Fibroblast of pulmonary artery (primary cell): ENCODE measurements at places on chromosomes 7 and 10.
A peak's percentile ranks its signal among the peaks of the same experiment; 100 is the strongest.

- no peak for DNase-seq
Observed at GRCh38 chr10:6299743-6300105, 97.0 kb downstream of the PFKFB3 start.

DNA sequence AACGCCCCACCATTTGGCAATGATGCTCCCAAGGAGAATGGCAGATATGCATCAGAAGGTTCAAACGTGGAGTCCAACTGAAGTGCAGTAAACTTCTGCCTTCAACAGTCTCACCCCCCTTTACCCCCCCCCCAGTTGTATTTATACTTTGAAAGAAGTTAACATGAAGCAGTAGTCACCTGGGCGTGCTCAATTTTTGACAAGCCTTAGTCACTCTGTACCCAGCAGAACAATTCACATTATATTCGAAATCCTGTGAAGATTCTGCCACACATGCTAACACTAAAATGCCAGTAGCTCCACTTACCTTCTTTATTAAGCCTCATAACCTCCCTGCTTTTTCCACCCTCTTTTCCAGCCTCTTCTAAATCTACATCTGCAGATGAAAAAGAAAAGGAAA lies 894 bp downstream of the ATXN7L1 start:
- DNase-seq: peak; percentile 6

DNA sequence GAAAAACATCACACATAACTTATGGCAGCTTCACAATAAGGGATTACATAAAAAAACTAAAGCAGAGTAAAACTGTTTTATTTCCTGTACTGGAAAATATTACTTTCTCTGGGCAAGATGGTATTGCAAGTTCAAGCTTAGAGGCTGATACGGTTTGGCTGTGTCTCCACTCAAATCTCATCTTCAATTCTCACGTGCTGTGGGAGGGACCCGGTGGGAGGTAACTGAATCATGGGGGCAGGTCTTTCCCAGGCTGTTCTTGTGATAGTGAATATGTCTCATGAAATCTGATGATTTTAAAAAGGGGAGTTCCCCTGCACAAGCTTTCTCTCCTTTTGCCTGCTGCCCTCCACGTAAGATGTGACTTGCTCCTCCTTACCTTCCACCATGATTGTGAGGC lies 5.1 kb upstream of the LRRC27 start:
- DNase-seq: no peak

GRCh38 chr10:61169294-61169693 lies 225.3 kb upstream of the RHOBTB1 start:
- DNase-seq: no peak

GRCh38 chr7:131924857-131925256 lies 368.4 kb upstream of the PODXL start:
- DNase-seq: no peak

- peak; percentile 78 for DNase-seq
Observed at GRCh38 chr10:61975391-61975932, 74.0 kb downstream of the ARID5B start.

DNA sequence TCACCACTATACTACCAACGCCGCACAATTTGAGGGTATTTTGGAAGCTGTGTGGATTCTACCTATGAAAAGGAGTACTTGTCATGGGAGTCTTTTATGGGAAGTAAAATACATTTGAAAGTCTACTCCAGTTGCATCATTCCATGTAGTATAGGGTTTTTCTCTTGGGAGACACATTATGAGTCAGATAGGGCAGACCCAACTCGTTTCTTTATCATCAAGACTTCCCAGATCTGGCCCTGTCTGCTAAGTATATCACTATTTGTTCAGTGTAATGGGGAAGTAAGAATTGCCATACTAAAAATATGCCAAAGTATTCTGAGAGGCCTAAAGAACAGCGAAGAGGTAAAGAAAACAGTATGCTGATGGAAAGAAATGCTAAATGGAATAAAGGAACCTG lies 144.2 kb downstream of the SPAG6 start:
- no peak for DNase-seq

- DNase-seq: no peak
Observed at GRCh38 chr7:69162326-69162725, 435.9 kb upstream of the AUTS2 start.

GRCh38 chr10:45460235-45460878 lies 86.3 kb downstream of the ALOX5 start:
- no peak for DNase-seq

DNA sequence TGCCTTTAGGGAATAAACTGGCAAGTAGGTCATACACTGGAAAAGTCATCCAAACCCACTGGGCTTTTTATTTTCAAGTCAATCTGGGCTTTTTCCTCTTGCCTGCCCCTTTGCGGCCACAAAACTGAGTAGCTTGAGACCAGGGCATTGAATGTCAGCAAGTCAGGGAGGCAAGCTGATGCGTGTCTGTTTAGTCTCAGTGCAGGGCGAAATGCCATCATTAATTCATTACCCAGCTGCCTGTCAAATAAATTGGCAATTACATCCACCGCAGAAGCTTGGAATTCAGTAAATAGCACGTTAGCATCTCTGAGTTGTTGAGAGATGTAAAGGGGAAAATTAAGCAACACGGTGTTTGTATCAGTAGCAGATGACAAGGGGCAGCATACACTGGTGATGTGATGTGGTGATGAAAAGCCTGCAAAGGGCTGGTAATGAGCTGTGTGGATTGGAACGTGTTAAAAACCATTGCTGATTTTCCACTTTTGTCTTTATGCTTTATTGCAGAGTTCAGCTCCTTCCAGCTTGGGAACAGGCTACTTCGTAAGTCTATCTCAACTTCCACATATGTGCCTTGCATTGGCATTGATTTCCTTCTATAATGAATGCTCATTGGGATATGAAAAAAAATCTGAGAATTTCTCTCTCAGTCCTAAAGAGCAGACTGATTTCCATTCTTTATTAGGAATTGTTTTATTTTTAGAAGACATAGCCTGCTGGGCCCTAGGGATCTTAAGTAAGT lies 535.9 kb downstream of the AUTS2 start:
- DNase-seq: no peak

DNA sequence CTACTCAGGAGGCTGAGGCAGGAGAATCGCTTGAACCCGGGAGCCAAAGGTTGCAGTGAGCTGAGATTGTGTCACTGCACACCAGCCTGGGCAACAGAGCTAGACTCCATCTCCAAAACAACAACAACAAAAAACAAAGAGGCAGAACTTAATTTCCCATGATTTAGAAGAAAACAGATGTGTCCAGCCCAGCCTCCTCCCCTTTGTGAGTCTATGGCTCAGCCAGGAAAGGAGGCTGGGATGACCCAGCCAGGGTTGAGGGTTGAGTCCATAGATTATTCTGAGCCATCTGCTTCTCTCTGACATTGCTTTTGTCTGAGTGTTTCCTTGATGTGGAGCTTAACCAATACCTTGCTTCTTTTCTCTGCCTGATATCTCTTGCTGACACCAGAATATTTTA lies 994.1 kb downstream of the TYW1 start:
- no peak for DNase-seq

- DNase-seq: no peak
Observed at GRCh38 chr7:126840869-126841268, 411.9 kb downstream of the GRM8 start.

- peak; percentile 69 for DNase-seq
Observed at GRCh38 chr10:7610651-7611389, 55.9 kb downstream of the ITIH5 start.

DNA sequence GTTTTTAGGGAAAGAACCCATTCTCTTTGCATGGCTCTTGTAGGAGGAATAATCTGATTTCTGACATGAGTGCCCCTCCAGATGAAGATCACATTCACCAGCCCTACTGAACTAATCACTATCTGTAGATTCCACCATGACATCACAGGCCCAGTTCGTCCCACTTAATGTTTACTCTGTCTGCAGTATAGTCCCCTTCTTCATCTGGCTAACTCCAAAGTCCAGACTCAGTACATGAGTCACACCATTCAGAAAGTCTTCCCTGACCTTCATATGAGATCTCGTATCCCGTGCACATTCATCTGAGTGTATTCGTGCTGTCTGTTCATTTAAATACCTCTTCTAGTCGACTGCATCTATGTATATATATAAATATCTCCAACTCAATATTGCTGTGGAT lies 366.5 kb upstream of the AKR1E2 start:
- DNase-seq: peak; percentile 59

DNA sequence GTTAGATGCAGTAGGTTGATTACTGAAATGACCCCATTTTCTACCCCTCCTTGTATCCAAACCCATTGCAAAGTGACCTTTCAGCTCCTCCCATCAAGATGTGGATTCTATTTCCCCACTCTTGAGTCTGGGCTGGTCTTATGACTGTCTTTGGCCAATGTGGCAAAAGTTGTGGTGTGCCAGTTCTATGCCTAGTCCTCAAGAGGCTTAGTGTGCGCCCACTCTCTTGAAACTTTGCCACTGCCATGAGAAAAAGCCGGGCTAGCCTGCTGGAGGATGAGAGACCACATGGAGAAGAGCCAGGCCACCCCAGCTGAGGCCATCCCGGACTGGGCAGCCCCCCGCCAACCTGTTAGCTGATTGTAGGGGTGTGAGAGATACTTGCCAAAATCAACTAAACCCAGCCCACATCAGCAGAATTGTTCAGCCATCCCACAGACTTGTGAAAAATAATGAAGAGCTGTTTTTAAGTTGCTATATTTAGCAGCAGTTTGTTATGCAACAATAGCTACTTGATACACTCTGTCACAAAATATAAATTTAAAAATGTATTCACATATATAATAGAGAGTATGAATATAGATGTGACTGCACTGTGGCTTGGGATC lies 131.0 kb upstream of the PALS2 start:
- DNase-seq: no peak

DNA sequence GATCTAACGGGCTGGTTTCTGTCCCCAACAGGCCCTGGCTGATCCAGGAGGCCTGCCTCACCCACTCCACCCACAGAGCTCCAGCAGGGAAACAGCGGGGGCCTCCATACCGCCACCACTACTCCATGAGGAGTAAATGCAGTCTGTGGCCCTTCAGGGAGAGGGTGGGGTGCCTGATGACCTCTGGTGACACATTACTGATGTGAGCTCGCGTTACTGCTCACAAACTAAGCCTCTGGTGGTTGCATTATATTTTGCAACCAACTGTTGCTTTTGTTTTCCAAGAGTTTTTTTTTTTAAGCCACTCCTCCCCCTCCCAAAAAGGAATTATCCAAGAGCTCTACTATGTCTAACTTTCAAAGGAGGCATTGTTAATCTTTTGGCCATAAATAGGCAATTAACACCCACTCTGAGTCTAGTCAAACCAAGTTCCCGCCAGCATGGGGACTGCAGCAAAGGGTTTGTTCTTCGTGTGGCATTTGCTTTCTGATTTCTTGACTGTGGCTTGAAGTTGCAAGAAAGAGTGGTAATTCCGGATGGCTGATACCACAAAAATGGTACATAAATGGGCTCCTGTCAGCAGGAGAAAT lies 72.6 kb downstream of the FAM53B start:
- peak; percentile 34 for DNase-seq

- DNase-seq: peak; percentile 73
Observed at GRCh38 chr7:94266238-94266644, 128.5 kb upstream of the COL1A2 start.

DNA sequence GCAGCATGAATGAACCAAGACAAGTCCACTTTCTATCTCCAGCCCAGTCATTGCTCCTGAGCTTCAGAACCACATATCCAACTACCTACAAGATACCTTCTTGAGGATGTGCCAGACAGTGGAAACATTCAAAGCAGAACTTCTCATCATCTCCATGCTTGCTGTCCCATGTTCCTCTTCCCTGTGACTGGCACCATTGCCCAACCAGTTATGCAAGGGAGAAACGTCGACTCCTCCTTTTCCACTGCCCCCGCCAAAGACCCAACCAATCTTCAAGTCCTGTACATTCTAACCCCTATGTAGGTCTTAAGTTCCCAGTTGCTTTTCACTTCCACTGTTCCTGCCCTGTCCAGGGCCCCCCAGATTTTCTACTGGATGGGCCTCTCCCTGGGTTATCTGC lies 225.7 kb downstream of the RPS24 start:
- DNase-seq: no peak

DNA sequence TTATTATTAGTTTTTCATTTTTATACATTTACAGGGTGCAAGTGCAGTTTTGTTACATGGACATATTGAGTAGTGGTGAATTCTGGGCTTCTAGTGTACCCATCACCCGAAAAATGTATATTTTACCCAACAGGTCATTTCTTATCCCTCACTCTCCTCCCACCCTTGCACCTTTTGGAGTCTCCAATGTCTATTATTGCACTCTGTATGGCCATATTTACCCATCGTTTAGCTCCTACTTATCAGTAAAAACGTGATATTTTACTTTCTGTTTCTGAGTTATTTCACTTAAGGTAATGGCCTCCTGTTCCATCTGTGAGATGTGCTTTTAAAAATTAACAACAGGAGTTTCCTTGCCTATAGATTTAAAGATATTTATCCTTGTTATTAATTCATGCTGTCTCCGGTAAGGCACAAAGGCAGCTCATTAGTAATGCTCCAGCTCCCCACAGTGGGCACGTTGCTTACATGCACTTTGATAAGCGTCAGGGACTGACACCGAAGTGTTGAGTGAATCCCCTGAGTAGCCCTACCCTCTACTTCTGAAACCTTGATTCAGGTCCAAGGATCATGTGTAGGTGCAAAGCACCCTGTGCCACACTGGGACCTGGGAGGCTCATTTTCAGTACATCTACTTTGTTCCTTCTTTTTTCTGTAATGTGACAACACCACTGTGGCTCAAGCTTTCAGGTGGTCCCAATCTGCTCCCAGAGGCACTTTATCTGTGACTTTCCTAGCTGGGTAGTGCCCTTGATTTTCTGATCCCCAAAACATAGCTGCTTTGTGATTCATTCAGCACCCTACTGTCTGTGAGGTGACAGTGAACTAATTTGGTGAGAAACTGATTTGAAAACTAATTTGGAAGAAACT lies 27.3 kb downstream of the HYAL4 start:
- DNase-seq: peak; percentile 76

GRCh38 chr7:29202651-29203069 lies 8.1 kb downstream of the CHN2 start:
- DNase-seq: no peak

- no peak for DNase-seq
Observed at GRCh38 chr10:18449611-18450026, 201.8 kb downstream of the NSUN6 start.

- no peak for DNase-seq
Observed at GRCh38 chr10:70158113-70158512, 11.6 kb upstream of the TYSND1 start.

GRCh38 chr10:50577681-50578350 lies 45.9 kb downstream of the SGMS1 start:
- peak; percentile 71 for DNase-seq

GRCh38 chr7:141587304-141587703 lies 36.1 kb downstream of the AGK start:
- DNase-seq: no peak

GRCh38 chr7:155950898-155951553 lies 138.8 kb upstream of the SHH start:
- DNase-seq: peak; percentile 2

GRCh38 chr7:26959290-26959689 lies 94.9 kb upstream of the SKAP2 start:
- DNase-seq: no peak

DNA sequence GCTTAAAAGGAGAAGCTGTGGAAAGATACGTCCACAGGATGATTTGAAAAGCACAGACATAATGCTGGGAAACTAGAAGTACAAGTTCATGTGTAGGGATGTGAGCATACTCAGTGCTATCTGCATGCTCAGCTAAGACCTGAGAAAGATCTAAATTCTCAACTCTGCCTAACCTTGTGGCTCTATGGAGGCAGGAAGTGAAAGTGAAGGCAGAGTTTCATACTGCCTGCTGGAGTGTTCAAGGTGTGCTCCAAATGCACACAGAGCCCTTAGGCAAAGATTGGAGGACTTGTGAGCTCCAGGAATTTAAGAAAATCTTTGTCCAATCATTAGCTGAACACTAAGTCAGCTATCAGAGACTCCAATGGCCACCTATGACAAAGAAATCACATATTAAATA lies 190.9 kb downstream of the RNLS start:
- DNase-seq: no peak
